Lower lobe of right lung (tissue), 2 donors: ENCODE measurements at places on chromosomes 11 and 22.

- no peak overlapping the region for H3K27ac ChIP-seq
- no peaks in the 10 kb centered on the region for H3K27me3 ChIP-seq
- no peaks in the 10 kb centered on the region for H3K4me1 ChIP-seq
- DNase-seq: no peak
Observed at GRCh38 chr11:23284631-23285030, 424.4 kb upstream of the CCDC179 start.

- DNase-seq: no peak
- H3K27me3 ChIP-seq: peaks cover 49% of the 10 kb centered on the region
- H3K36me3 ChIP-seq: no peaks in the 10 kb centered on the region
- H3K4me3 ChIP-seq: peak overlapping the region; percentile 51
- H3K4me1 ChIP-seq: peaks cover 45% of the 10 kb centered on the region
Observed at GRCh38 chr11:128686021-128686741, 7.7 kb upstream of the FLI1 start.

DNA sequence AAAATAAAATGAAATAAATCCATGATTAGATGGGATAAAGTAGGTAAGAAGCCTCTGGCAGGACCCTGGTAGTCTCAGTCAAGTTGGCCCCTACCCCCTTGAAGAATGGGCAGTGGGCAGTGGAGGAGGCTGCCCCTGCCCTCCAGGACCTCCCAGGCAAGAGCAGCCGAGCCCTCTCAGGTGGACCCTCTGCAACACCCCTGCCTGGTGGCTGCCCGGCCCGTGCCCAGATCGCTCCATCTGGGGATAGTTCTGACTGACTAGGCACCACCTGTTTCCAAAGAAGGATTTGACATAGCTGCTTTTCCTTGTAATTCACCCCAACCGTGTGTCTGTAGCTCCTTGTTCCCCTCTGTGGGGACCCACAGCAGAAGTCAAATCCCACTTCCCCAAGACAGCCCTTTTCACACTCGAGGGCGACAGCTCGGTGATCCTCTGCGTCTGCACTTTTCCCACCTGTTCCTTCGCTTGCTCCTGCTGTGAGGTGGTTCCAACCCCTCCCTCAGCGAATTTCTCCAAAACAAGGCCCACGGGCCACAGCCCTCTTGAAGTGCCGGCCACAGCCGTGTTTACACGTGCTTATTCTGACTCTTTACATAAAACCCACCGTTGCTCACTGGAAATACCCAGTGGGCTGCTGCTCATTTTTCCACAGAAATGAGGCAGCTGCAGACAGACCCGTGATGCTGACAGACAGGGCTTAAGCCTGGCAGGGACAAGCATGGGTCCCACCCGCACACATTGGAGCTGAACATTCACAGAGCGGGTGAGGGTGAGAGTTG, 5.5 kb upstream of the TMPRSS13 start:
- no peak overlapping the region for H3K4me3 ChIP-seq
- no peaks in the 10 kb centered on the region for H3K27me3 ChIP-seq
- H3K4me1 ChIP-seq: peaks cover 13% of the 10 kb centered on the region

DNA sequence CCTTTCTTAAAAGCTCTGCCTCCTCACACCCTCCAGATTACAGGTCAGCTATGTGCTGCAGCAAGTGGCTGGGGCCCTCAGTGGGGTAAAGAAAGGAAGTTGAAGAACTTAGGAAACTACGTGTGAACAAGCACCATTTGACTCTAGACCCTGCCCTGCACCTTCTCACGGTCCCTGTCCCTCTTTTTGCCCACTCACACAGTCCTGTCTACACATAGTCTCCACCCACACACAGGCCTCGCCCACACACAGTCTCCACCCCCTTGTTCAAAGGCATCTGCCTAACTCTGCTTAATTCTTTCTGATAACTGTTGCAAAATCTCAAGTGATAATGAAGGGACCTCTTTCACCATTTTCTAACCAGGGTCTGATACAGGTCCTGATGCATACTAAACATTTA, 59.0 kb downstream of the TMPRSS5 start:
- no peaks in the 10 kb centered on the region for H3K4me1 ChIP-seq
- no peak for DNase-seq

DNA sequence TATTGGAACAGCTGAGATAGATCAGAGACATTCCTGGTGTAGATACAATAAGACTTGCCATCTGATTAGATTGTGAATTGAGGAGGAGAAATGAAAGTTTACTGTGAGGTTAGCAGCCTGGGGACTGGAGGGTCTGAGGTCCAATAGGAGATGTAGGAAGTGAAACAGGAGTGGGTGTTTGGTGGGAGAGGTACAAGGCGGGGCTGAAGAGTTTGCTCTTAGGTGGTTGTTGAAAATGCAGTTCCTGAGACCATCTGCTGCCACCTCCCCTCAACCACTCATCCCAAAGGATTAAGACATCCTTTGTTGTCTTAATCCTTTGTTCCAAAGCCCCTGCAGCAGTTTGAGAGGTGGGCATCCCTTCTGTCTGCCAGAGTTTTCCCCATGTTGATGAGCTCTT, 14.8 kb downstream of the PIWIL4 start:
- no peaks in the 10 kb centered on the region for H3K27me3 ChIP-seq
- H3K36me3 ChIP-seq: no peaks in the 10 kb centered on the region
- no peak overlapping the region for H3K27ac ChIP-seq
- H3K4me3 ChIP-seq: no peak overlapping the region
- peaks cover 8% of the 10 kb centered on the region for H3K4me1 ChIP-seq

- no peaks in the 10 kb centered on the region for H3K4me1 ChIP-seq
- no peaks in the 10 kb centered on the region for H3K36me3 ChIP-seq
- H3K27me3 ChIP-seq: no peaks in the 10 kb centered on the region
- no peak overlapping the region for H3K27ac ChIP-seq
- H3K4me3 ChIP-seq: no peak overlapping the region
Observed at GRCh38 chr11:120835601-120836228, 188.2 kb upstream of the TBCEL start.

DNA sequence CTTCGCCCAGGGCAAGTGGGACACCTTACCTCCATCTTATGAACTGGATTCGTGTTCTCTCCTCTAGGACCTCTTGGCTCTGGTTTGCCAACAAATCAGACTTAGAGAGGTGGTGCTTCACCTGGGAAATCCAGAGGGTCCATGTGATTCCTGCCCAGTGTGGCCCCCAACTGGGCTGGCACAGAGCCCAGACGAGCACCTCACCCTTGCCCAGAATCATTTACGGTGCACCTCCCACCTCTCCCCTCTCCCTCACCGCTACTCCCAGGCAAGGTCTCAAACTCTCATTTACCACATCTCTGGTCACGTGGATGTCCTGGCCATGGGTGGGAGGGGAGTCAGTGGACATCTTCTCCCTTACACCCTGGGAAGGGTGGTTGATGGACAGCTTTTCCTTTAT, 1.1 kb downstream of the SPATA19 start:
- no peaks in the 10 kb centered on the region for H3K27me3 ChIP-seq
- no peak overlapping the region for H3K27ac ChIP-seq
- no peak for DNase-seq
- no peaks in the 10 kb centered on the region for H3K36me3 ChIP-seq
- no peaks in the 10 kb centered on the region for H3K4me1 ChIP-seq
